Calu3 (cell line): ENCODE measurements at places on chromosomes 4 and X.
A peak's percentile ranks its signal among the peaks of the same experiment; 100 is the strongest.

DNA sequence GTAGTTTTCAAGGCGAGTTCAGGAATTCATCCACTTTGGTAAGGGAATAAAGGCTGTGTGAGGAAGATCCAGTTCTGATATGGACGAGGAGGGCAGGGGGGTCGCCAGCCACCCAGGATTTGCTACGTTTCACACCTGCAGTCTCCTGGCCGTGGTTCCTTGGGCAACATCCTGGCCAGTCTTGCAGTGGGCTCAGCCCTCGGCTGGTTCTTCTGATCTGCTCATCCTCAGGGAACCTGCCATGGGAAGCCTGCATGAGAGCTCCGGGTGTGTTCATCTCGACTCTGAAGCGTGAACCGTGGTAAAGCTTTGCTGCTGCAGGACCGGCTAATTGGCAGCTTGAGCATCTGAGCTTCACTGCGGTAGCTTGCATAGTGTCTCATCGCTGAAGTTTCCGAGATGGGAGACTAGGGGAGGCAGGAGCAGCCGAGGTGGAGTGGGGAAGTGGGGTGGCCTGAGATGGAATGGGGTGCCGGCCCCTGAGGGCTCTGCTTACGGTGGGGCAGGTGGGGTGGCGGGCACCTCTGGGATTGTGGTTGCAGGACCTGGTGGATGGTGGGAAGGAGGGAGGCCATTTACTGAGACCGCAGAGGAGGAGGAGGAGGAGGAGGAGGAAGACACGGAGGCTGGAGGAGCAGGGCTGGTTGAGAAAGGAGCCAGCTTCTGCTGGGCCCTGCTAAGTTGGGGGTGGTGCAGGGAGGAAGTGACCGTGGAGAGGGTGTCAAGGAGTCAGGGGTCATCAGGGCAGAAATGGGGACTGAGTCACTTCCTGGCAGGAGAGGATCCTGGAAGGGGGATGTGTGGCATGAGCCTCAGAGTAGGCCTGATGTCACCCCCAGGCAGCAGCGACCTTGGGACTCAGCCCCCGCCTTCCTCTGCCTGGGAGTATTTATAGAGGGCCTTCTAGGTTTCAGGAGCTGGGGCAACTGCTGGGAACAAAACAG is 213.1 kb upstream of the PSAPL1 start:
- H3K4me3 ChIP-seq = no peak overlapping the region
- DNase-seq = no peak
- no peaks in the 10 kb centered on the region for H3K36me3 ChIP-seq

- H3K36me3 ChIP-seq = peaks cover 33% of the 10 kb centered on the region
- peak overlapping the region; percentile 80 for H3K27ac ChIP-seq
- no peak for DNase-seq
- H3K4me3 ChIP-seq = peak overlapping the region; percentile 87
- H3K27me3 ChIP-seq = no peaks in the 10 kb centered on the region
These were observed 464 bp downstream of the RASGEF1B start for GRCh38 chr4:81471298-81471587.

DNA sequence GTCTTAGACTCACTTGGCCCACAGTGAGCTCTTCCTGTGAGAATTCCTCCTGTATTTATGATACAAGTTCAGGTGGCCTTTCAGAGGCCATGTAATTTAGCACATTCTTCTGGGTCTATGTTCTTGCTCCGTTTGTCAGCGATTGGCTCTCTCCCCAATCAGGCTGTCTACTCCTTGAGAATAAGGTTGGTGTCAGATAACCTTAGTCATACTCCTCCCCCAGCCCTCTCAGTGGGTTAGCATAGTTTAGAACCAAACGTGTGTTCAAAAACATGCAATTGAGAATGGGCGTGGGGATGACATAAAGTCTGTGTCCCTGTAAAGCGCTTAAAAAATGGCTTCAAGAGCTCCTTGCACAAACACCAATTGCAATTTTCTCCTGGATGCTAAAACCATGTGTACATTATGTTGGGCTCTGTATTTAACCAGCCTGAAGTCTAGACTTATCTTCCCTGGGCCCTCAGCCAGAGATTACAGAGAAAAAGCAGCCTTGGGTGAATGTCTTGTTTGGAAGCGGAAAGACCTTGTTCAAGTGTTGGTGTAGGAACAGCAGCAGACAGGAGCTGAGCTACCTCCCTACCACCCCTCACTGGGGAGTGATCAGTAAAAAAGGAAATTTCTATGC is 9.9 kb upstream of the CT47C1 start:
- H3K27ac ChIP-seq = no peak overlapping the region
- no peaks in the 10 kb centered on the region for H3K36me3 ChIP-seq
- no peak overlapping the region for H3K4me3 ChIP-seq
- DNase-seq = no peak
- H3K27me3 ChIP-seq = peaks cover 17% of the 10 kb centered on the region

GRCh38 chrX:93741811-93742210 is 67.8 kb downstream of the FAM133A start:
- H3K4me3 ChIP-seq = no peak overlapping the region
- no peak for DNase-seq
- H3K27ac ChIP-seq = no peak overlapping the region
- no peaks in the 10 kb centered on the region for H3K36me3 ChIP-seq
- H3K4me1 ChIP-seq = no peaks in the 10 kb centered on the region
- H3K27me3 ChIP-seq = no peaks in the 10 kb centered on the region

- H3K36me3 ChIP-seq = no peaks in the 10 kb centered on the region
- H3K4me3 ChIP-seq = no peak overlapping the region
- H3K27me3 ChIP-seq = no peaks in the 10 kb centered on the region
- no peak overlapping the region for H3K27ac ChIP-seq
- no peaks in the 10 kb centered on the region for H3K4me1 ChIP-seq
These were observed 88.2 kb downstream of the TMA16 start for GRCh38 chr4:163582703-163583102.
